Sigmoid colon (tissue), 7 donors: ENCODE measurements at places on chromosomes 2 and 18. TPM values are rescaled to one million over a fixed set of nuclear protein-coding genes. Genes with fewer than 3 reads are reported as not detected.

GRCh38 chr2:7044253-7045250 lies 127.3 kb downstream of the RNF144A start:
- DNase-seq = peak; percentile 85

DNA sequence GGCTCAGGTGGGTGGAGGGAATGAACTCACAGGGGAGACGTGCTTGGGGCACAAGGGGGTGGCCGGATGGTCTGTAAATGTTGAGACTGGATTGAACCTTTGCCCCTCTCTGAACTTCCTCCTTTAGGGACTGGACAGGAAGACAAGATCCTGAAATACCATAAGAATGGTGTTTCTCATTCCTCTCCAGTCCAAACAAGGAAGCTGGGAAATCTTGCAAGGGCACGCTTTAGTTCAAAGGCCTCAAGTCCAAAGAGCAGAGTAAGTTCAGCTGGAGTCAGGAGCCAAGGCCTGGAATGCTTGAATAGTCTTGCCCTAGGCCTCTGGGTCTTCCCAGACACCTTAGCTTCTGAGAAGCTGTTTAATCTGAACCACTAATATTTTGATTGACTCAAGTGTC lies 52.4 kb upstream of the SIX3 start:
- no peak for DNase-seq

GRCh38 chr2:55459279-55459678 lies 39.6 kb upstream of the CCDC88A start:
- no peak for DNase-seq

GRCh38 chr2:170361090-170361936 lies 183.4 kb downstream of the MYO3B start:
- no peak for DNase-seq

DNA sequence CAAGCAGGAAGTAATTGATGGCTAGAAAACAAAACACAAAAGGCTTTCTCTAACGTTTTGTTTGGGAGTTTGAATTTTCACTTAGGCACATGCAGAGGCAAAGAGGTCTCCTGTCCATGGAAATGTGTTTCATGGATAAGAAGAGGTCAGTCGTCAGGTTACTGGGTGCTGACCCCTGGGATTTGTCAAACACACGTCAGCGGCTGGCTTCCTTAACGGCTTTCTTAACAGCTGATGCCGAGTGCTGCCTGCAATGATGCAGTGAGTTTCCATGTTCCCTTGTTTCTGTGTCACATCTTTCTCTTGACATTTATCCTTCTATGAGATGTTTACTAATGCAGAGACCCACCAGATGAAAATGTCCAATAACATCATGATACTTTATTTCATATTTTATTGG lies 31.7 kb downstream of the GPR39 start:
- no peak for DNase-seq

GRCh38 chr2:147945660-147946059 lies 74.9 kb downstream of the ORC4 start:
- no peak for DNase-seq

DNA sequence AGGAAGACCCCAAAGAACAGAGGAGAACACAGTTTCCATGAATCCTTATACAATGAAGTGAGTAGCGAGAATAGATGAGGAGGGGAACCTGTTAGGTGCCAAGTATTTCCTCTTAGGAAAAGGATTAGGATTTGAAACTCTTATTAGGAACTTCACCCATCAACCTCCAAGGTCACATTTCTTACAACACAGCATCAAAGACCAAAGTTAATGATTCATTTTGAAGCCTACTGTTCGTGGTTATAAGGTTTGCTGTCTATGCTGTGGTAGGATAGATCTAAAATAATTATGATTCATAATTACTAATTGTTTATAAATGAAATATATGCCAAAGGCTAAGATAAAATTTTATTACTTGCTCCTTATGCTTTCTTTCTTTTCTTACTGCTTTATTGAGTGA lies 6.1 kb downstream of the CFAP221 start:
- no peak for DNase-seq

DNA sequence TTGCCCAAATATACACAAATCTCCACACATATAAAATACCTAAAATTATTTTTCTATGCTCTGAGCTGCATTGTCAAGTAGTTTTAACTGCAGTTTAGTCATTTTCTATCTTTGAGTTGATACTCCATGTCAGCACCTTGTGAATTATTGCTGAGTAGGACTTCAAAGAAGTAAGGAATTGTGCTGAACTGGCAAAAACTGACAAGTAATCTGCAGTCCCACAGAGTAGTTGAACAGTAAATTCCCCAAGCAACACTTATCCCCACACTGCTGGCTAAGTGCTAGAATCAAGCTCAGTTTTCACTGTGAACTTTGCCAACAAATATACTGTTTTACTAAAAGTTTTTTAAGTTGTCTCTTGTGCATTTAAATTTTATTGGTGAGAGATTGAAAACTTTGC lies 141.8 kb upstream of the ST6GAL2 start:
- no peak for DNase-seq

DNA sequence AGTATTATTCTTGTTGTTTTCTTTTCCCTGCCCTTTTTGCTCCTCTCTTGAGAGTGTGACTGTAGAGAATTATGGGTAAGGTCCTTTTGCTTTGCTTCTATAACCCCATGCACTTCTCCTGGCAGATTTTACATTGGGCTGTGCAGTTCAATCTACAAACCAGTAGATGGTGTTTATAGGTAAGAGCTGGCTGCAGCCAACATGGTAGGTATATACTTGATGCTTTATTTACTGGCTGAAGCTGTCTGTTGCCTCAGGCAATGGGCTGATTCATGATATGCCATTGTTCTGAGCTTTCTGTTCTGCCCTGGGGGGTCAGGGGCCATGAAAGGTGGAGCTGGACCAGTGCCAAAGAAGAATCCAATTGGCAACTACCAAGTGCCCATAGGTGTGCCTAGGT lies 48.3 kb upstream of the MYL1 start:
- DNase-seq = no peak

DNA sequence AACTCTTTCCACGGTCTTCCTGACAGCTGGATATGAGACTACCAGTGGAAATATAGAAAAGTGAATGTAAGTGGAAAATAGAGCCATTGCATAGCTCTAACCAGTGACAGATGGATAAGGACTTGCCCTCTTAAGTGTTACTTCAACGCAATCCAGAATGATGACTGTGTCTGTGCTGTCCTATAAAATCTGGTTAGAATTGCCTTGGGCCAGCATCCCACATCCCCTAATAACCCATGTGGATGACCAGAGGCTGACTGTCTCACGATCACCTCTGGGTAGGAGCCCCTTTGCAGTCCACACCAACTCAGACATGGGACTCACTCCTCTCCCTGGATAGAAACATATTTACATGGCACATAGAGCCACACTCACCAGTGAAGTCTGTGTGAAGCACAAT lies 186.6 kb downstream of the C1D start:
- DNase-seq = no peak

- DNase-seq = peak; percentile 69
Measured at GRCh38 chr18:79790996-79791972, 6.5 kb upstream of the KCNG2 start.

DNA sequence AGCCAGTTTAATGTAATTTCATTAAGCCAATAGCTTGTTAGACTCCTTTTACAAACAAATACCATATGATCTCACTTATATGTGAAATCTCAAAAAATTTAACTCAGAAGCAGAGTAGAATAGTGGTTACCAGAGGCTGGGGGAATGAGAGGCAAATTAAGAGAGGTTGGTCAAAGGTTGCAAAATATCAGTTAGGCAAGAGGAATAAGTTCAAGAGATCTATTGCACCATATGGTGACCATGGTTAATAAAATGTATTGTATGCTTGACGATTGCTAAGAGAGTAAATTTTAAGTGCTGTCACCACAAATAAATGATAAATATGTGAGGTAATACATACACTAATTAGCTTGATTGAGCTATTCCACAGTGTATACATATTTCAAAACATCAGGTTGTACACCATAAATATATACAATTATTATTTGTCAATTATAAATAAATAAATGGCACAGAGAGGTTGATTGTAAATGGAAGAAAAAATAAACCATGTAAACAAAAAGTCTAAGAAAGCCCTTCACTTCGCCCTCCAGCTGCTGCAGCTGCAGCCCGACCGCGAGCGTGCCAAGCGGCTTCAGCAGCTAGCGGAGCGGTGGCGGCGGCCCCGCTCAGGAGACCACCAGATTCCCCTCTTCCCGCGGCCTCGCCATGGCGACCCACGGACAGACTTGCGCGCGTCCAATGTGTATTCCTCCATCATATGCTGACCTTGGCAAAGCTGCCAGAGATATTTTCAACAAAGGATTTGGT lies 23.0 kb upstream of the ACTR2 start:
- no peak for DNase-seq

GRCh38 chr2:132496555-132496954 lies 80.0 kb downstream of the GPR39 start:
- no peak for DNase-seq

GRCh38 chr2:222774941-222775340 lies 85.9 kb upstream of the ACSL3 start:
- no peak for DNase-seq

GRCh38 chr2:113679457-113679856 lies 52.4 kb downstream of the RABL2A start:
- DNase-seq = no peak

DNA sequence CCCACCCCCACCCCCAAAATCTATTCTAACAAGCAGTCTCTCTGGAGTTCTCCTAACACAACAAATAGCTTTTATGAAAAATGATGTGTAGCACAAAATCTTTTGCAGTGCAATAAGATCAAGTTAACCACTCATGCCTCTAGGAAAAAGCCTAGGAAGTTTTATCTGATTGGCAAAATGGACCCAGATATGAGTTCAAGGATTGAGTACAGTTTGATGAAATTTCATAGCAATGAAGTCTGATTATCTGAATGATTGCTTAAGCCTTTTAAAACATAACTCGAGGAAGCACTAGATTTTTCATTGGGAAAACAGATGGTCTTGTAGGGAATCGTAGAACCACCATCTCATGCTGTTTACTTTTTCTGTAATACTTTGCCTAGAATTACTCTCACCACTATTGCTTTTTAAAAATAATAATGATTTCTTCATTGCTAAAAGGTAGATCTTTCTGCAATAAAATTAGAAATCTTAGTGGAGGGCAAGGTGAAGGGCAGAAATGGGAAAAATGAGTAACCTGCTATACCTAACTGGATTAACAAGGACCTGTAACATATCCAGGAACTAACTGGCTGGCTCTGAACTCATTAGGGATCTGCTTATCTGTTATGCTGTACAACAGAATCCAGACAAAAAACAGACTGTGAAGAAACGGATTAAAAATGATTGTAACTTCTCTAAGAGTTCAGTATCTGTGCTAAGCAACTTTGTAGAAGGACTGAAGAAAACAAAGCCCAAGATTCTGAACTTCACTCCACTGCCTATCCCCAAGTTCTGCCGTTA lies 73.7 kb upstream of the ETAA1 start:
- DNase-seq = no peak

DNA sequence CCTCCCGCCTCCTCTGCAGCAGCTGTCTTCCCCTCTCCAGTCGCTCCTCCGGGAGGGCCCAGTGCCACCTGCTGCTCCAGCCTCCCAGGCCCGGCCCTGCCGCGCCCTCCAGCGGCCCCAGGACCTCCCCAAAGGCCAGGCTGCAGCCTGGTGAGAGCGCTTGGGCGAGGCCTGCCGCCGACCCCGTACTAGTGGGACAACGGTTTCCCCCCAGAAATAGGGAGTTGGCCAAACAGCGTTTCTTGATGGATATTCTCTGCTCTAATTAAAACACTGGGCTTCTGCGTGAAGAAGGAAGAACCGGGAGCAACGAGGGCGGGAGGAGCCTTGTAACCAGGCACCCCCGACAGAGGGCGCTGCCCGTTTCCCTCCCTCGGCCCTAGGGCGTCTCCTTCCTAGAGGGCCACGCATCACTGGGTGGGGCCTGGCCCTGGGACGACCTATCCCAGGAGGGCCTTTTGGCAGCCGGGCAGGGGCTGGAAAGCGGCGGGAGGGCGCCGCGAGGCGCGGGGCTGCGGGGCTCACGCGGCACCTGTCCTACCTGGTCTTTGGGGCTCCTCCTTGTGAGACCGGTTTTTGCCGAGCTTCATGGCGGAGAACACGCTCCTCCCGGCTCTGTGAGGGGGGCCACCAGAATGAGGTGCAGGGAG lies 25.4 kb upstream of the OTOF start:
- DNase-seq = peak; percentile 79

- DNase-seq = no peak
Measured at GRCh38 chr18:13653746-13654433, 72.5 kb downstream of the FAM210A start.

DNA sequence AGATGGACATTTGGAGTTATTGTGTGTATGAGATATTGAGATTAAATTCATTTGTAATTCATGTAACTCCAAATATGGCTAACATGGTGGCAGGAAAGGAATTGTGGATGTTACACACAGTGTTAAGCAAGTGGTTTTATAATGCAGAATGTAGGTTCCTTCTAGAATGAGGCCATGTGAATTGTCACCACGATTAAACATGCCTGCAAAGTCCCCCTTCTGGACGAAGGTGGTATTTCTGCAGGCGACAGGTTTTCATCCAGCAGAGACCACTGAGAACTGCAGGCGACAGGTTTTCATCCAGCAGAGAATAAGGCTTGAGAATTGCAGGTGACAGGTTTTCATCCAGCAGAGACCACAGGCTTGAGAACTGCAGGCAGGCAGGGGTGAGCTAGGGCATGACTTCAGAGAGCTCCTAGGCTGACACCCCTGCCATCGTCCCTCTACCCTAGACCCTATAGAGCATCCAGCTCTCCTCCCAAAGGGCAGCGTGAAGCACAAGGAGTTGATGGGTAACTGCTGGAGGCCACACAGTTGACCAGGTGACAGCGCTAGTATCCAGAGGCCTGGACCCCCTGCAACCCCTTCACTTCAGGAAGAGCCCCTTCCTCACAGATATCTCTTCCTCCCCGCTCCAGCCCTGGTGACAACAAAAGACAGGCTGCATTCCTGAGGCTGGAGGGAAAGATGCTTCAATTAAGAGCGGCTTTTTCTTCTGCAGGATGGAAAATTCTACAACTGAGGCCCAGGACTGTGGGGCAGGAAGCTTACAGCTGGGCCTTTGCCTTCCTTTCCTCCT lies 175.8 kb downstream of the LOXHD1 start:
- DNase-seq = no peak

GRCh38 chr18:40041951-40042350 lies 1913.1 kb upstream of the PIK3C3 start:
- DNase-seq = no peak

Gene TTC32
- total RNA-seq = 12.8 TPM

Gene RAB27B
- total RNA-seq = 1.4 TPM

Gene SCN9A
- 15.0 TPM for total RNA-seq

Gene AQP12B
- not detected for total RNA-seq

Gene SLC19A3
- 2.0 TPM for total RNA-seq

Gene GTF3C2
- 23.3 TPM for total RNA-seq

Gene ABCG5
- not detected for total RNA-seq

Gene KCNJ3
- total RNA-seq = 0.16 TPM

Gene KCNK3
- total RNA-seq = 12.2 TPM

Gene SERPINB3
- not detected for total RNA-seq

Gene MCFD2
- total RNA-seq = 69.6 TPM

Gene DNMT3A
- 18.6 TPM for total RNA-seq
